ENCODE measurements at places on chromosomes 3 and 15. TPM values are rescaled to one million over a fixed set of nuclear protein-coding genes. Genes with fewer than 3 reads are reported as not detected.

RTP1 gene
- 1.4 TPM for total RNA-seq

LINS1 gene
- total RNA-seq, result 4.6 TPM

LINGO1 gene
- 23.9 TPM for total RNA-seq

ARPP21 gene
- not detected for total RNA-seq

SQOR gene
- total RNA-seq, result not detected

KCNAB1 gene
- total RNA-seq, result not detected

GOLGA6A gene
- total RNA-seq, result 0.86 TPM

SNTN gene
- not detected for total RNA-seq

PLCB2 gene
- total RNA-seq, result 4.1 TPM

PLA2G4E gene
- total RNA-seq, result not detected

ERICH6 gene
- total RNA-seq, result not detected

SEMA6D gene
- total RNA-seq, result 23.6 TPM

DZIP3 gene
- total RNA-seq, result 44.0 TPM

SYNPR gene
- 0.18 TPM for total RNA-seq

PGBD4 gene
- 0.84 TPM for total RNA-seq

CD200R1 gene
- not detected for total RNA-seq

PTH1R gene
- 3.7 TPM for total RNA-seq

EBLN2 gene
- total RNA-seq, result 9.3 TPM

CCR2 gene
- total RNA-seq, result not detected

ADAMTS17 gene
- 2.7 TPM for total RNA-seq

ARPIN gene
- total RNA-seq, result 6.9 TPM

PCOLCE2 gene
- 17.0 TPM for total RNA-seq

ICE2 gene
- total RNA-seq, result 89.2 TPM

EHD4 gene
- total RNA-seq, result 16.9 TPM

TMEM108 gene
- 8.8 TPM for total RNA-seq

RLBP1 gene
- total RNA-seq, result not detected

TNFSF10 gene
- total RNA-seq, result 0.68 TPM

AADACL2 gene
- not detected for total RNA-seq

PLSCR4 gene
- total RNA-seq, result 9.3 TPM

TRIP4 gene
- total RNA-seq, result 30.6 TPM

NXPE3 gene
- 8.1 TPM for total RNA-seq

C2CD4A gene
- not detected for total RNA-seq

VIPR1 gene
- total RNA-seq, result 11.8 TPM

SGO1 gene
- 26.4 TPM for total RNA-seq

CKMT1A gene
- 4.4 TPM for total RNA-seq

RTP3 gene
- total RNA-seq, result not detected

UROC1 gene
- not detected for total RNA-seq

ISLR gene
- total RNA-seq, result not detected

STRIT1 gene
- not detected for total RNA-seq

PEX5L gene
- total RNA-seq, result 0.59 TPM

CLRN1 gene
- total RNA-seq, result not detected

CPB1 gene
- 0.51 TPM for total RNA-seq

ZNF620 gene
- total RNA-seq, result 17.0 TPM

ACP3 gene
- 15.3 TPM for total RNA-seq

MLF1 gene
- total RNA-seq, result 43.8 TPM

TMEM207 gene
- not detected for total RNA-seq

LMLN gene
- total RNA-seq, result 10.3 TPM

CNTN4 gene
- total RNA-seq, result 10.8 TPM

BFSP2 gene
- total RNA-seq, result not detected
